RKO (cell line): ENCODE measurements at places on chromosomes 2 and 18.

DNA sequence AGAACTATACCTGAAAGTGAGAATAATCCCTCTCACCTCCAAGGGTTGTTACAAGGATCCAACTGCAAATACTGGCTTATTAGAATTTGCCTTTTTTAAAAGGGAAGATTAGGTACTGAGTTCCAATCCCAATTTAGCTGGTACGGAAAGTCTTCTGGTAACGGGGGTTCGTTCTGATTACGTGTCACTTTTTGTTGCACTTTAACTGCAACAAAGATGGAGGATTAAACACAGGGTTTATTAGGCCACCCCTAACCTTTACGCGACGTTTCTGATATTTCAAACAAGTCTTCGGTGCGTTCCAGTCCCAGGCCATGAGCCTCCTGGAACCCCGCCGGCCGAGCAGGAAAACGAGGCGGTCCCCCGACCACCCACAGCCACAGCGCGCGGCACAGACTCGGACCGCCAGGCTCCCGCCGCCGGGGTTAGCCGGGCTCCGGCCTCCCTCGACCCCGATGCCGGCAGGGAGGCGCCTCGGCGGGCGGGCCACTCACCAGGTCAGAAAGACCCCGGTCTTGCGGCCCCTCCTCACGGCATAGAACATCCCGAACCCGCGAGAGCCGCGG lies 411 bp downstream of the RNASEH1 start:
- DNase-seq, result peak; percentile 33

GRCh38 chr18:49016648-49017539 lies 66.1 kb upstream of the SMAD7 start:
- DNase-seq, result no peak

DNA sequence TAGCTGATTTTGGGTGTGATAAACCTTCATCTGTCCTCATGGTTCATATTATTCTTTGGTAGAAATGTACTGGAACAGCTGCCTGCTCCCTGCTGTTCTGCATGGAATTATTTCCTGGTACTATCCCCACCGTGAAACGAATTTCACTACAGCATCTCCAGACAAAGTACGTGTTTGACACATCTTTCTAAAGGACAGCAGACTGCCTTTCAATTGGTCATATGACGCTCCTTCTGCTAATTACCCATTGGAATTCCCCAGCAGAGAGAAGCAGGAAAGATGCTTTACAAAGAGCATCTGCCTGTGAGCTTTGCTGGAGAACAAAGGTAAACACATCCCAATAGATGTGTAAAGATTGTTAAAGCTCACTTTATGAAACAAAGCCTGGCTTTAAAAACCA lies 4.4 kb upstream of the RFX8 start:
- no peak for DNase-seq

DNA sequence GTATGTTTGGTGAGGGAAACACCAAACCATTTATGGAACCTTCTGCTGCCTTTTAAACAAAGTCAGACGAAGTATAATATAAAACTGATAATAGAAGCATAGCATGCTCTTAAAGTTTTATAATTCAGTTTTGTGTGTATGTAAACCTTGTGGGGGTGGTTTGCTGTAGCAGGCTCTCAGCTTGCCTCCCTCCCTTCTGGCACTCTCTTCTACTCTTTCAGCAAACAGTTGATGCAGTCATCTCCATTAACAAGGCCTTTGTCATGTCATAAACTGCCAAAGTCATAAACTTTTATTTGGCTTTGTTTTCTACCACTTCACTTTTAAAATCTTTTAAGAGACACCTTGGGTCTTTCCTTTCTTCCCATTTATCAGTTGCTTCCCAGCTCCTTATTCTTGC lies 448.2 kb upstream of the SETBP1 start:
- no peak for DNase-seq

- DNase-seq, result no peak
These were observed 51.5 kb upstream of the RNU4ATAC start for GRCh38 chr2:121478996-121479745.

DNA sequence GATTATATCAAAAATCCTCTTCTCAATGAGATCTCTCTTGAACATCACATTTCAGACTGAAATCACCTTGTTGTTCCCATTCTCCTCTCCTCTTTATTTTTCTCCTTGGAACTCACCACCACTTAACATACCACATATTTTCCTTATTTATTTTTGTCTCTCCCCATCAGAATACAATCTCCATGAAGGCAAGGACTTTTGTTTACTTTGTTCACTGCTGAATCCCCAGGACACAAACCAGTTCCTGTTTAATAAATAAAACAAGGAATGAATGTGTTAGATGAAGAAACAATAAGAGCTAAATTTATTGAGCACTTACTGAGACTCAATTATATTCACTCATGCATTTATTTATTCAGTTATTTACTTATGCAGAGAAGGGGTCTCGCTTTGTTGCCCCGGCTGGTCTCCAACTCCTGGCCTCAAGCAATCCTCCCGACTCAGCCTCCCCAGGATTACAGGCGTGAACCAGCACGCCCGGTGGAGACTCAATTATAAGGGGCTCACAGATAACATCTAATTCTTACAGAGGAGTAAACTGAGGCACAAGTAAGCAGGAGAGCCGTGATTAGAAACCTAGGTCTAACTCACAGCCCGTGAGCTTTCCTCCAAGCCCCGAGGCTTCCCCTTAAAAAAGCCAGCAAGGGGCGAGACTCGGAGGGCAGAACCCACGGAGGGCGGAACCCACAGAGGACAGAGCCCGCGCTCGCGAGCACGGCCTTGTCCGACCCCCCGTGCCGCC lies 616 bp upstream of the TAF1B start:
- no peak for DNase-seq

DNA sequence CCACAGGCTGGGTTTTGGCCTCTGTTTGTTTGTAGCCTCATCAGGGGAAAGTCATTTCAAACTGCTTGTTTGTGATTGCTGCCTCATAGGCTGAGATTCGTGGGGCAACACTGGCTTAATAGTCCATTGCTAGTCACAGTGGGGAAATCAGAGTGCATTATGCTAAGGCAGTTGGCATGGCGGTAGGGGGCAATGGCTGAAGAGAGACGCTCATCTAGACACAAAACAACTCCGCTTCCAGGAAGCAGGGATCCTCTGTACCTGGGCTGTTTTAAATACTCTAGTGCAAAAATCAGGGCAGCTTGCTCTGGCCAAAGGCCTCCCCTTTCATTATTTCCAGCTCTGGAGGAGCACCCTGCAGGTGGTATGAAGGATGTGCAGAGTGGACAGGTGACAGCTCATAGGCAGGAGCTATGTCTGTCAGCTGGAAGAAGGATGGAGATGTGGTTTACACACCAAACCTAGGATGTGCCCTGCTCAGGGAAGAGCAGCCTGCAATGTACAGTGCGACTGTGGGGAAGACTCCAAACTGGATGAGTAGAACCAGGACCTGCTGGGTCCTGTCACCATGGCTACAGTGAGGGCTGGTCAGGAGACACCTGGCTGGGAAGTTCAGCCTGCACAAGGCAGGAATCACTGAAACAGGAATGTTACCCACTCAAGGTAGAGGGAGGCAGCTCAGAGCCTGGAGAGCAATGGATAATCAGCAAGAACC lies 234.3 kb downstream of the CLIP4 start:
- no peak for DNase-seq

DNA sequence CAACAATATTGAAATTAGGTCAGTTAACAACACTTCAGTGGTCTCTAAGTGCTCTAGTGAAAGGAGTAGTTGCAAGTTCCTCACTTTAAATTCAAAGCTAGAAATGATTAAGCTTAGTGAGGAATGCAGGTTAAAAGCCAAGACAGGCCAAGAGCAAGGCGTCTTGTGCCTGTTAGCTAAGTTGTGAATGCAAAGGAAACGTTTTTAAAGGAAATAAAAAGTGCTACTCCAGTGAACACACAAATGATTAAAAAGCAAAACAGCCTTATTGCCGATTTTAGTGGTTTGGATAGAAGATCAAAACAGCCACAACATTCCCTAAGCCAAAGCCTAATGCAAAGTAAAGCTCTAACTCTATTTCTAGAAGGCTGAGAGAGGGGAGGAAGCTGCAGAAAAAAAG lies 44.7 kb downstream of the ANTXR1 start:
- no peak for DNase-seq

DNA sequence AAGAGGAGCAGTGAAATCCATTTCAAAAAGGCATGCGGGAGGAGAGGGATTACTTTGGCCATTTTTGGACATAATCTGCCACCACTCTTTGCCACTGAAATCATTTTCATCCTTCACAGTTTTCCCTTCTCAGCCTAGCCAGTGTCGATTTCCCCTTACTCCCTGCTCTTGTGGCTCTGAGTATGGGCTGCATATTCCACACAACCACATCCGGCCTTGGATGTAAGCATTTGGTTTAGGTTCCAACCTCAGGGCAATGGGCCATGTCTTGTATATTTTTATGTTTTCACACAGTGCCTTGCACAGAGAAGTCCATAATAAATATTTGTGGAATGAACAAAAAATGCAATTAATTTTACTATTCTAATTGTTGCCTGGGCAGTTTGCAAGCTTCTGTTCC lies 7.7 kb upstream of the SERPINE2 start:
- no peak for DNase-seq

GRCh38 chr18:75164479-75164878 lies 44.5 kb downstream of the PTGR3 start:
- DNase-seq, result no peak

GRCh38 chr2:148756292-148756975 lies 111.9 kb downstream of the EPC2 start:
- peak; percentile 67 for DNase-seq

DNA sequence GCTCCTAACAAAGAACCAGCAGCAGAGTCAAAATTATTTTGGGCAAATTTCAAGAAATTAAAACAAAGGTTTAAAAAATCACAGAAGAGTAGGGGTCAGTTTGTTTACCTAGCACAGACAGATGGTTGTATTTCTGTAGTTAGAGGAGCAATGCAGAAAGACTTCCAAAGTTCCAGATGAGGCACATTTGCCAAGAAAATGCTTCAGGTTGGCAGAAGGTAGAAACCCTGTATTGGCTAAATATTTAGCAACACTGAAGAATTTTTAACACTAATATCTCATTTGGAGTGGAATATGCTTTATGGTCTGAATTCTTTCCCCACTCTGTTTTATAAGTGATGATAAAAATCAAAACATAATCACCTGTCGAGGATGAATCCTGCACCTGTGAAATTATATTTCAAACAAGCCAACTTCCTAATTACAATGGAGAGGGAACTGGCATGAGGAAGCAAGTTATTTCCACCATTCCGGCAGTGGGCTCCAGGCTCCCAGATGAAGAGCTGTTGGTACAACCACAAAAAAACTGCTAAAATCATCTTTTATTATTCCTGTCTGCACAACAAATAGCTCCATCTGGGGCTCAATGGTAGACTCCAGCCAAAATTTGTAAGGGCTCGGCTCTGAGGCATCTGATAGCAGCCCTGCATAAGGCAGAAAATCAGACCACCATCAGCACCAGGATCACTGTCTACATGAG lies 286.5 kb upstream of the REV1 start:
- no peak for DNase-seq

DNA sequence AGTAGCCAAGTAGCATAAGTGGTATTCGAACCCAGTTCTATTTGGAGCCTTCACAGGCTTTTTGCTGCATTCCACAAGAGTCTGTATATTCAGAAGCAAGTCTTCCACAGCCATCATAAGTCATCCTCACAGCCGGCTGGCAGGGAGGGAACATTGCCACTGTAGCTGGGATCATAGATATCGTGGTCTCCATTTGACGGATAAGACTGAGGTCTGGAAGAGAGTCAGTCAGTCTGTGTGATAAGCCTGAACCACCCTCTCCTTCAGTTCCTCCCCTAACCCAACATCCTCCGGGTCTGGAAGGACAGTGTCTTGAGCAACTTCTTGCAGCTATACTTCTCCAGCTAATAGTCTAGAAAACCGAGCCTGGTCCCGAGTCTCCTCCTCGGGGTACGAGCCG lies 17.0 kb upstream of the C1QL2 start:
- no peak for DNase-seq

GRCh38 chr2:224555823-224556366 lies 29.3 kb downstream of the CUL3 start:
- no peak for DNase-seq

DNA sequence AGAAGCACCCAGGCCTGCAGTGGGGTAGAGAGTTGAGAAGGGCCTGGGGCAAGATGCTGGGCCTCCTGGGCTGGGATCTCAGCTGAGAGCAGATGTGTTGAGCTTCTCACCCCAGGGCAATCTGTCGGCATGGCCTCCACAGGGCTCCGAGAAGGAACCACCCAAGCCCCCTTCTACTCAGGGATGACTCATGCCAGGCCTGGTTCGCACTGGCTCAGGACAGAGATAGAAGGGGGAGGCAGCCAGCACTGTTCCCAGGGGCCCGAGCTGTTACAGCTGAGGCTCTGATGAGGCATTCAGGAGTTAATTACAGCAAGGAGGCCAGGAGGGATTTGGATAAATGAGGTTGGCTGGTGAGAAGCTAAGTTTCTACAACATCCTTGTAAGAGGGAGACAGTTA lies 62.5 kb downstream of the CENPO start:
- no peak for DNase-seq

DNA sequence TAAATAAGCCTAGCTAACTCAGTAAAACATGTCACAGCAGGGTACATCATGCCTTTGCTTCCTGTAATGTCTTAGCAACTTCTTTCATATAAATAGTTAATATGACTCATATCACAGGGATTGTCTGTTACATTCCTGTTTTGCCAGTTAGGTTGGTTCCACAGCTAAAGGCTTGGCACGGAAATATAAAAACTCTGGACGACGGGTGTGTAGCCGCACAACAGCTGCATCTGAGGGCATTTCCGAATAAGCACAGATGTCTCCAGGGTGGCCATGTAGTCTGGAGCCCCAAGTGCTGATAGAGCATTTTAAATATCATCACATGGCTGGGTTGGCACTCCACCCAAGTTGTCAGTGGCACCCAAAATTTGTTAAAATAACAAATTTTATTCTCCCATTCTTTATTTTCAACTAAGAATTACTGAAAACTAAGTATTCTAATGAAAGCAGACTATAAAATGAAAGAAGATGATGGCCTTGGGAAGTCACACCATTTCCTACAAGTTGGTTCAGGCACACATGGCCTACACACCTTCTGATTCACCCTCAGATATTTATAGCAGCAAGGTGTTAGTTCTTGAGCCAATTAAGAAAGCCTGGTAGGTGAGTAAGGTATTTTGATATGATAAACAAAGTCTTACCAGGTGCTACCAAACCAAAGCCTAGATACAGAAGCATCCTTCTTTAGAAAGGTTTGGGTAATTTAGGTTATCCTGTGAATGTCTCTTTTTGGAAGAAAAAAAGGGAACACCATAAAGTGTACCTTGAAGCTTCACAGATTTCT lies 61.8 kb upstream of the STK17B start:
- DNase-seq, result peak; percentile 9

DNA sequence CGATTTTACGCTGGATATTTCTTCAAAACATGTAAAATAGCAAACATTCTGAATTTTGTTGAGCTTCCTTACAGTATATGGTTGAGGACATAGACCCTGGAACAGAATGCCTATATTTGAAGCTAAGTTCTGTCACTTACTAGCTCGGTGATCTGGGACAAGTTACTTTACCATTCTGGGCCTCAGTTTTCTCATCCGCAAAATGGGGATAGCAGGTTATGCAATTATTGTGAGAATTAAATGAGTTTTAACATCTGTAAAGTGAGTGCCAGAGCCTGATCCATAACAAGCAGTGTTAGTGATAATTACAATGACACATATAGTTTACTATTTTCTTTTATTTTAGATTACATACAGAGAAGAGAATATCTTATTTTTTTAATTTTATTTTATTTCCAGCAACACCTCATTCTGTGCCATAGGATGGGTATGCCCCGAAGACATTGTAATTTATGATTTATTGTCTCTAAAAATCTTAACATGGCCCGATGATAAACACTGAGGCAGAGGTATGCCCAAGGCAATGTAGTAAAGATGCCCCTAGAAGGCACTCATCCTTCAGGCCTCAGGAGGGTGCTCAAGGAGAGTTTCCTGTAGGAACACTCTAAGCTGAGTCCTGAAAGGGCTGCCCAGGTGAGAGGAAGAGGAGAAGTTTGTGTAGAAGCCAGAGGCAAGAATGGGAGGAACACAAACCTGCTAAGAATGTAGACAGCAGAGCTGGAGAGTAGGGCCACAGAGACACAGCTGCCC lies 250.9 kb downstream of the BCL11A start:
- DNase-seq, result no peak
